ENCODE measurements at places on chromosomes 6 and 20.

- DNase-seq, result no peak
Observed at GRCh38 chr6:82589509-82590206, 226.0 kb downstream of the TPBG start.

DNA sequence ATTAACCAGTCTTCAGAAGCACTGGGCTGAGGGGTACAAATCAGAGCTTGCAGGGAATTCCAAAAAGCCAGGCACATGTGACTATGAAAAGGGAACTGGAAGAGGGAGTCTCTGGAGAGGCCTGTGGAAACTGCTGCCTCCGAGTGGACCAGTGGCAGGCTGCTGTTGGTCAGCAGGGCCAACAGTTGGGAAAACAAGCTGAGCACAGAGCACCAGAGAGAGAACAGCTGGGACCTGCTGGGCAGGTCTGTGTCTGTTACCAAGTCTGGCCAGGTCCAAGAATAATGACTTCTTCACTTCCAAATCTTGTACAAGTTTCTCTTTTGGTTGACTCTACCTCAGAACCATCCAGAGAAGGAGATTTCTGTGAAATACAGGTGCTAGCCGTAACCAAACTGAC is 81.4 kb downstream of the LIN28B start:
- no peak for DNase-seq

DNA sequence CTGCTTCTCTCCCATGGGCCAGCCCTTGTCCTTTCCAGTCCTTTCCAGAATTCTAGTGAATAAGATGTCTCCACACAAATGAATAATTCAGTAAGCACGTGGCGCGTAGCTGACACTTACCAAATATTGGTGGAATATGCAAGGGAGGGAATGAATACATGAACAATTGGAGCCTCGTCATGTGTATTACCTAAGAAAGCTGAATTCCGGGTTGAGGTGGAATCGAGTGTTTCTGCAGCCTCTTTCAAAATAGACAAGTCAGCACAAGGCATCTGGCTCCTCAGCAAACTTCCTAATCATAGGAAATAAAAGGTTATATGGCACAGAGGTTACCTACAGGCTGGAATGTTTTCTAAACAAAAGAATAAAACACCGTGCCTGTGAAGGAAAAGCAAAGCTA is 47.0 kb upstream of the NT5E start:
- no peak for DNase-seq

DNA sequence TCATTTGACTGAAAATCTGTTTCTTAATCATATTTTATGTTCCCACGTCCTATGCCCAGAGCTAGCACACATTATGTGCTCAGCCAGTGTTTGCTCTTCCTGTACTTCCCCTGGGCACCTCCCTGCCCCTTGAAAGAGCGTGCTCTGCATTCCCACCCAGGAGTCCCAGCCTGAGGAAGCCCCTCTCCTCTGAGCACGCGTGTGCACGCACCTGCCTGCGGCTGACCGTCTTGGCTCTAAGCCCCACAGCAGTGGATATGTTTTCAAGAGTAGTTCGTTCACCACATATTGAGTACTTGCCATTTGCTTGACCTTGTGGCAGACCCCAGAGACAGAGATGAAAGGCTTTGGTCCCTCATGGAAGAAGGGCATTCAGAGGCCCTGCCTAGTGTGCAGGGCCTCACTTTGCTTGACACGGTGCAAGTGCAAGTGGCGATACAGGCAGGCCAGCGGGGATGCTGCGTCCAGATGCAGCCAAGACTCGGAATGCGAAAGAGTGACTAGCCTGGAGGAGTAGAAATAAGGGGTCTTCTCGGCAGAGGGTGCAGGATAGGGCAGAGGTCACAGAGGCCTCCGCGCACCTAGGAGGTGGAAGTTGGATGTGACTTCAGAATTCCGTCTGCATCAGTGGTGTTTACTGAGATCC is 14.1 kb downstream of the SYNDIG1 start:
- no peak for DNase-seq

GRCh38 chr20:10634683-10635411 is 39.0 kb downstream of the JAG1 start:
- DNase-seq, result no peak

GRCh38 chr6:110538416-110539160 is 62.2 kb upstream of the SLC22A16 start:
- DNase-seq, result no peak

DNA sequence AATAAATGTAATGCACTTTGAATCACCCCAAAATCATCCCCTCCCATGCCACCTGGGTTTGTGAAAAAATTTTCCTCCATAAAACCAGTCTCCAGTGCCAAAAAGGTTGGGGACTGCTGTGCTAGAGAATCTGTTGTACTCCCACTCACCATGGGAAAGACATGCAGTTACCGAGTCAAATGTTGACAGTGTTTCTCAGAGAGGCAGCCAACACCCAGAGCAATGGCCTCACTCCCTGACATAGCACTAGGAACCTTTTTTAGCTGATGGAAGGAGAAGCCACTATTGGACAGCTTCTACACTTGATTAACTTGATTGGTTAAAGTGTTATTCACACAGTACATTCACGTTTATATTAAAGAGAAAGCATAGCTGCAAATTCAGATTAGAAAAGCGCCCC is 59.8 kb upstream of the MANEA start:
- no peak for DNase-seq

DNA sequence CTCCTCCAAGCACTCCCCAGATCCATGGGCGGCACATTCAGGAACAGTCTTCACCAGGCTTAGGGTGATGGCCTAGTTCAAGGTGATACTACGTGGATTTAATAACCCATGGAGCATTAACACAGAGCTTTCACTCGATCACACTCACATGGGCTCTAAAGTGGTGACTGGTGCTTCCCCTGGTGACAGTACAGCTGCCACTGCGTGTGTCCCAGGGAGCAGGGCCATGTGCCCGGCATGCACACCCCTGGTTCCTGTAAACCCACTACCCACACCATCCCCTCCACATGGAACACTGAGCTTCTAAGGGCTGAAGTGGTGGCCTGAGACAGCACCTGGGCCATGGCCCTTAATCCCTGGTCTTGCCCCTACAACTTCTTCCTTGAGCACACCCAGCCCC is 27.8 kb upstream of the APMAP start:
- DNase-seq, result peak; percentile 35

DNA sequence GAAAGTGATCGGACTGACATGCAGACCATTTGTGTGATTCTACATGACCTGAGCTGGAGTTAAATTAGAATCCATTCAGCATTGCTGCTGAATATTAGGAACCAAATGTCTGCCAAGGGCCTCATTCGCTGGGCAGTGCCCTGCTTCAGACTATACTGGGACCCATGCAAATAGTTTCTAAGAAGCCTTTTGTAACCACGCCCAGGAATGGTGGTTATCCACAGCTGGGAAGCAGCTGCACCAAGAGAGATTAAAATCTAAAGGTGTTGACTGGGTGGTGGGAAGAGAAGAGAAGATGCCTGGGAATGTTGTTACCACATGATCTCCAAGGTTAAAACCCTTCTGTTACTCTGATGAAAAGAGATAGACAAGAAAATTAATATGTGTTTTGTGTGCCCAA is 156.8 kb downstream of the PKHD1 start:
- DNase-seq, result no peak

GRCh38 chr6:146642921-146643320 is 44.1 kb downstream of the ADGB start:
- DNase-seq, result no peak

- no peak for DNase-seq
Observed at GRCh38 chr20:10466325-10466724, 31.2 kb downstream of the SLX4IP start.

- DNase-seq, result no peak
Observed at GRCh38 chr6:49549691-49550491, 577 bp upstream of the C6orf141 start.

DNA sequence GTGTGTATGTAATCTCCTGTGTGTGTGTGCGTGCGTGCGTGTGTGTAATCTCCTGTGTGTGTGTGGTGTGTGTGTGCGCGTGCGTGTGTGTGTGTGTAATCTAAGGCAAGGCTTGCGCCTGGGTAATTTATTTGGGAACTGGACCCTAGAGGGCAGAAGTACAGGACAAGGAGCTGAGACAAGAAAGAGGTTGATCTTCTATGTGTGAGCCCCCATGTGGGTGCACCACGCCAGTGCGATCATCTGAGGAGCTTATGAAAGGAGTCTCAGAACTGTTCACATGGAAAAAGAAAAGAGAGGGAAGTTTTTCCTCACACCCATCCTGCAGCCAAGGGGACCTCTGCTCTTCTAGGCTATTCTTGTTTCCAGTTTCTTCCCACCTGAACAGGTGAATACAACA is 220.1 kb upstream of the GGTLC1 start:
- no peak for DNase-seq

DNA sequence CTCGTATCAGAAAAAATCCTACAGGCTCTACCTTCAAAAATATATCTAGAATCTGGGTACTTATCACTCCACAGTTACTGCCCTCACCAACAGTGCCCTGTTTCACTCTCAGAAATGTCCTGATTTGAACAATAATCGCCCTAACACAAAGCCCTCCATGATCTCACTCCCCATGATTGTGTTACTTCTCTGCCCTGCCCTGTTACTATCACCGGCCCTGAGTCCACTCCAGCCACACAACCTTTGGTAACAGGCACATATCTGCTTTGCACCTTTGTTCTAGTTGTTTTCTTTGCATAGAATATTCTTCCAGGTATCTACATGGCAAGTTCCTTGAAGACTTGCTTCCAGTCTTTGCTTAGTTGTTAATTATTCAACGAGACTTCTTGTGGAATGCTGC is 142.0 kb downstream of the ARHGAP18 start:
- no peak for DNase-seq

DNA sequence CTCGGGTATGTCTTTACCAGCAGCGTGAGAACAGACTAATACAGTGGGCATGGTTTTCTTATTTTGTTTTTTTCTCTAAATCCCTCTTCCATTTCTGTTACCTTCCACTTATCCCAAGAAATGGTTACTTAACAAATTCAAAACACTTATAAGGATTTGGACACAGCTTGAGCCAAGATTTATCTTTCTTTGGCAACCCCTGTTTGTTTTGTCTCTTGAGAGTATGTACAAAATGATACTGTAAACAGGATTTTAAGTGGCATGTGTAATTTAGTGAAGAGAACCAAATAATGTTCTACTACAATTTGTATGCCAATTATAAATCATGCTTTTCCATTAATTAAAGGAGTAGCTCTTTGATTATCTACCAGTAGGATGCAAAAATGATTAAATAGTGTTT is 51.4 kb downstream of the PPP1R14C start:
- DNase-seq, result no peak

GRCh38 chr20:60096166-60096565 is 137.9 kb downstream of the CDH26 start:
- no peak for DNase-seq

GRCh38 chr6:32244270-32244669 is 20.4 kb upstream of the NOTCH4 start:
- peak; percentile 85 for DNase-seq

DNA sequence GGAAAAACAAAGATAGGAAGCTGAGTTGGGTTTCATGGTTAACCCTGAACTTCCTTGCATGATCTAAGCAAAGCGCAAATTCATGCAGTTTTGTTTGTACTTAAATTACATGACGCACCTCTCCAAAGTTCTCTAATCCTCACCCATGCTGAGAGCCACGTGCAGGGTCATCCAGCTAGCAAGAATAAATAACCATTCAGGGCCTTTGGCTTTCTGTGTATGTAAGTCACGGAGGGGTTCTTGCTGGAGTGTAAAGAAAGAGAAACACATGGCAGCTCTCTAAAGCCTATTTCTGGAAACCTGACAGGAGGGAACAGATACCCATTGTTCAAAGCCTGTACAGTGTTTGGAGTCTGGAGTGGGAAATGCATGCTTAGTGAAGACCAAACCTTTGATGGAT is 171.7 kb upstream of the CCN2 start:
- no peak for DNase-seq

All from suprapubic skin (tissue), 4 donors.